ENCODE measurements at places on chromosomes 5 and 9.

GRCh38 chr5:172530406-172530805 lies 76.1 kb upstream of the SH3PXD2B start:
- DNase-seq: no peak

DNA sequence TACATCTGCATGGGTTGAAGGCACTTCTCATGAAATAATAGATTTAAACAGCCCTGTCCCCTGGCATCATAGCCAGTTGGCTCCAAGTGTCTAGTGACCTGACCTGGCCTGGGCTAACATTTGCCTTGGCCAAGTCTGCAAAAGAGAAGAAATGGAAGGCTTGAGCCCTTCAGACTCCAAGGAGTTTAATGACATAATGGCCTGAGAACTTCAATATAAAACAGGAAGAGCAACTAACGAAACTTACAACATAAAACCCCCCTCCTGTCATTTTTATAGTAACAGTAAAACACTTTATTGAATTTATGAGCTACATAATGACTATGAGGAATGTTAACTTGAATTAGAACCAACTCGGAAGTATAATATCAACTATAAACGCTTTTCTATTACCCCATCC lies 218.8 kb upstream of the TBCA start:
- no peak for DNase-seq

- DNase-seq: no peak
Observed at GRCh38 chr9:107281184-107281583, 1.9 kb upstream of the RAD23B start.

DNA sequence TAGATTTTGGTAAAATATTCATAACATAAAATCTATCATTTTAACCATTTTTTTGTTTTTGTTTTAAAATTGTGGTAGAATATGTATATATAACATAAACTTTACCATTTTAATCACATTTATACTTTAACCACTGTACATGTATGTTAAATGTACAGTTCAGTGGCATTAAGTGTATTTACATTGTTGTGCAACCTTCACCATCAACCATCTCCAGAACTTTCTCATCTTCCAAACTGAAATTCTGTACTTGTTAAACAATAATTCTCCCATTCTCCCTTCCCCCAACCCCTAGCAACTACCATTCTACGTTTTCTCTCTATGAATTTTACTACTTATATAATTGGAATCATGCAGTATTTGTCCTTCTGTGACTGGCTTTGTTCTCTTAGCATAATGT lies 11.6 kb downstream of the ANKHD1 start:
- no peak for DNase-seq

- no peak for DNase-seq
Observed at GRCh38 chr9:9563817-9564216, 1049.0 kb downstream of the PTPRD start.

GRCh38 chr5:134420343-134420742 lies 8.7 kb upstream of the CDKN2AIPNL start:
- DNase-seq: no peak

GRCh38 chr5:177453852-177454396 lies 7.3 kb downstream of the PRR7 start:
- DNase-seq: no peak

DNA sequence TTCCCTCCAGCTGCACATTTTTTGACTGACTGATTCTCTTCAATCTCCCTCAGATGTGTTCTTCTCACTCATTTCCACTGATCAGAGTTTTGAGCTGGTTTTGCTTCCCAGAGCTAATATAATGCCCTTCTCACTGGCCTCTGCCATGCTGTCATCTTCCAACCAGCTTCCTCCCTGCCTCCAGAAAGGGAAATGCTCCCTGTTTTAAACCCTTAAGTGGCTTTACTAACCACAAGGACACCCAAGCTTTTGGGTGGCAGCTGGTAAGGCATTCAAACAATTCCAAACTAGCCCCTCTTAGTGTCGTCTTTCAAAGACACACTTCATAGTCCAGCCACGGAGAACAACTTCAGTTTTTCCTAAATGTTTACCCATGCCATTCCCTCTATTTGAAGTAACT lies 172.5 kb downstream of the CRB2 start:
- no peak for DNase-seq

- DNase-seq: no peak
Observed at GRCh38 chr9:128149951-128150593, 819 bp downstream of the LCN2 start.

GRCh38 chr5:172730981-172731679 lies 39.9 kb downstream of the DUSP1 start:
- no peak for DNase-seq

DNA sequence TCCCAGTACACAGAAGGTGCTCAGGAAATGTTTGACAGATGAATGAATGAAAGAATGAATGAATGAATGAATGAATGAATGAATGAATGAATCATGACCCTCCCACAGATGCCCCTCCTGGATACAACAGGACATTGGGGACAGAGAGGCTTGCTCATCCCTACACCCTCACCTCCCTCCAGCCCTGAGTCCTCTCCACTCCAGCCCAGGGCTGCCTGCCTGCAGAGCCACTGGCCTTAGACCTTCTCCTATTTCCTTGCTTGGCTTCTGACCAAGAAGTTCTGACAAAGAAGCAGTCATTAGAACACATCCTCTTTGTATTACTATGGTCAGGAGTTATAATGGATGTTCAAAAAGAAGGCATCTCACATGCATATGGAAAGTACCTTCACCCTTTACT lies 240.7 kb upstream of the DAPK1 start:
- DNase-seq: no peak

GRCh38 chr5:124981901-124982300 lies 235.5 kb upstream of the ZNF608 start:
- no peak for DNase-seq

GRCh38 chr5:74316064-74316603 lies 324.4 kb downstream of the ENC1 start:
- no peak for DNase-seq

DNA sequence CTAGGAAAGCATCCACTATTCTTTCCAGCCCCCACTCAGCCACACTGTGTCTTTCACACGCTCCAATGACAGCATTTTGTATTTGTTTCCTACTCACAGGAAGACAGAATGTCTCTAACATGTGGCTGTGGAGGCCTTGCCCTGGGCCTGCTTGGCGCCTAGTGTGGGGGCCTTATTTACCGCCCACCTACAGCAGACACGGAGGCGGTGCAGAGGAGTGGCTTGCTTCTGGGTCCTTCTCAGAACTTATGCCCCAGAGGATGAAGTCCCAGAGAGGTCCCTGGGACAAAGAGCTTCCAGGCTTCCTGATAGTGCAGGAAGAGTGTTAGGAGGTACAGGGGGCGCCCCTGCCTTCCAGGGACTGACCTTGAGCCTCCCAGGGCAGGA lies 8.5 kb upstream of the MRNIP start:
- no peak for DNase-seq

- DNase-seq: no peak
Observed at GRCh38 chr5:2387634-2388325, 363.7 kb downstream of the IRX2 start.

- no peak for DNase-seq
Observed at GRCh38 chr5:178667101-178667500, 40.3 kb upstream of the CLK4 start.

- DNase-seq: no peak
Observed at GRCh38 chr9:133851693-133852092, 113.5 kb upstream of the SARDH start.

DNA sequence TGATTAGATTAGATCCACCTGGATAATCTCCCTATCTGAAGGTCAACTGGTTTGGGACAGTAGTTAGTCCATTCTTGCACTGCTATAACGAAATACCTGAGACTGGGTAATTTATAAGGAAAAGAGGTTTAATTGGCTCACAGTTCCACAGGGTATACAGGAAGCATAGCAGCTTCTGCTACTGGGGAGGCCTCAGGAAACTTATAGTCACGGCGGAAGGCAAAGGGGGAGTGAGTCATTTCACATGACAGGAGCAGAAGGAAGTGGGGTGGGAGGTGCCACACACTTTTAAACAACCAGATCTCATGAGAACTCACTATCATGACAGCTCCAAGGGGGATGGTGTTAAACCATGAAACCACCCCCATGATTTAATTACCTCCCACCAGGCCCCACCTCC lies 9.9 kb downstream of the C9orf40 start:
- peak; percentile 31 for DNase-seq

GRCh38 chr5:124660229-124661093 lies 86.0 kb downstream of the ZNF608 start:
- no peak for DNase-seq

DNA sequence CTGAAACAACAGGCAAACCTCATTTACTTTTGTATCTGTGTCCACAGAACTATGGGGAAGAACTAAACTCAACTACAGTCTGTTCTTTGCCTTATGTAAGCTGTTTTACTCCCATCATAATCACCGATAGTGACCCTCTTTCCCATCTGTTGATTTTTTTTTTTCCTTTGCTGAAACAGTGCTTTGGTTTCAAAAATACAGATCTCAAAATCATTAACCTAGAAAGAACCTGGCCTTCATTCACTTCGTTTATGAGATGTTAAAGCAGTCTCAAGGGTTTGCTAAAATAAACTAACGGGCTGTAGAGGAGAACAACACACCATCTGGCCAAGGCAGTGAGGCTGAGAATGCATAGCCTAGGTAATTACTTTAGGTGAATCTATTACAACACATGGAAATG lies 706.6 kb upstream of the ZNF608 start:
- DNase-seq: no peak

DNA sequence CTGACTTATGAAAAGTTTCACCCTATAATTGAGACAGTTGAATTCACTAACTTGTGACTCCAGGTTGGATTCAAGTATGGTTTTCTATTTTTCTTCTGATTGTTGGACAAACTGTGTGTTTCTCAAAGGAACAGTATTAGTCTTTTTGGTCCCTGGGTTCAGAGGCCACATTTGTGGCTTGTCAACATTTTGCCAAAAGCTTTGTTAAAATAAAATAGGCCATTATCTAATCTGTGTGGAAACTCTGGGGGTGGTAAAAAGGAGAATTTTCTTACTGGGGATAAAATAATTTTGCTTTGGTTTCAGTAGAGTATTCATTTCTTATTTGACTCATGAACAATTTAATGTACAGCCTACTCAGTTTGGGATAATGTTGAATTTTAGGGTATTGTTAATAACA lies 166.3 kb downstream of the TMEM167A start:
- DNase-seq: no peak

DNA sequence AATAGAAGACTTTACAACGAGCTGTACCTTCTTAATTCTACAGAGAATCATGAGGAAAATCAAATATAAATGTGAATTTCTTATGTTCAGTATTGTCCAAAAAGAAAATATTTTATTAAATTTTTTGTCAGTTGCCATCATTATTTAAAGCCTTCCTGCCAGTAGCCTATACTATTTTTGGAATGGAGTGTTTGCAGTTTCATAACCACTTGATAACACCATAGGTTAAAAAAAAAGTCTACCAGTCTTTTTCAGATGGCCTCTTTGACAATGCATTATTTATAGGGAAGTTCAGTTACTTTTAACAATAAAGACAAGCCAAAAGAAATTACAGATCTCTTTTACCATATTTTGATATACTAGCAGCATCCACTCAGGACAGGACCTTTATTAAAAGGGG lies 80.3 kb upstream of the CCDC152 start:
- no peak for DNase-seq

DNA sequence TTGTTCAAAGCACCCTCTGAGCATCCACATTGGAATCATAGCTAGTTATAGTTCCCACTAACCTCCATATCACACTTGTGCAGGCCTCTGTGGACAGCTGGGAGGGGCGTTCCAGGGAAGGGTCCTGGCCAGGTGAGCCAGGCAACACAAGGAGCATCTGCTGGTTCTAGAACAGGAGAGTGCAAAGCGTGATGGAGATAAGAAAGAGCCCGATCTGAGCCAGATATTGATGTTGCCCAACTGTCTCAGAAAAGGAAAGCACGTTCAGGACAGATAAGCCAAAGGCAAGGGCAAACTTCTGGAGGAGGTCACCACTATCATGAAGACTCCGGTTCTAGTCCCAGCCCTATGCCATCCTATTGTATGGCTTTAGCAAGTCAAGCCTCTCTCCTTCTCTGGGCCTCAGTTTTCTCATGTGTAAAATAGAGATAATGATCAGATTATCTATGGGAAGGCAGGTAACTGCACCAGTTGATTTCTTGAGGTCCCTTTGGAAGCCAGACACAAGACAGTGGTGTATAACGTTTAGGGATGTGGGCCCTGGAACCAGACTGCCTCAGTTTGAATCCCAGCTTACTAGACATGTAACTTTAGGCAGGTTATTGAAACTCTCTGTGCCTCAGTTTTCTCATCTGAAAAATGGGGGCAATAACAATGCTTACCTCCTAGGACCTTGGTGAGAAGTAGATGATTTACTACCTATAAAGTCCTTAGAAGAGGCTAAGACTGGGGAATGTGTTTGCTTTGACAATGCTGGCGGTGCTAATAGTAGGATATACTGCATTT lies 19.8 kb downstream of the GABBR2 start:
- DNase-seq: no peak

DNA sequence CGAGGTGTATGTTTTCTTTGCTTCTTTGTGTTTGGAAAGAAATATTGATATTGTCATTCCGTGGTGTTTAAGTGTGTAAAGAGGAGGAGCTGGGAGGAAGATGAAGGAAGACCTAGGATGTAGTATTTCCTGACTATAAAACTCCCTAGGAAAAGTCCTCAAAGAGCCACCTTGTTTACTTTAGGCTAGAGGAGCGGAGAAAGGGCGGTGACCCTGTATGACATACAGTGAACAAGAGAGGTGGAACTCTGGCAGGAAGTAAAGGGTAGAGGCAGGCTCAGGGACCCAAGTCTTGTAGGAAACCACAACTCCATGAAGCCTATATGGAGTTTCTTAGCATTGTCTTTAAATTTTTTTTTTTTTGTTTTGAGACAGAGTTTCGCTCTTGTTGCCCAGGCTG lies 303.9 kb downstream of the DOCK8 start:
- no peak for DNase-seq

DNA sequence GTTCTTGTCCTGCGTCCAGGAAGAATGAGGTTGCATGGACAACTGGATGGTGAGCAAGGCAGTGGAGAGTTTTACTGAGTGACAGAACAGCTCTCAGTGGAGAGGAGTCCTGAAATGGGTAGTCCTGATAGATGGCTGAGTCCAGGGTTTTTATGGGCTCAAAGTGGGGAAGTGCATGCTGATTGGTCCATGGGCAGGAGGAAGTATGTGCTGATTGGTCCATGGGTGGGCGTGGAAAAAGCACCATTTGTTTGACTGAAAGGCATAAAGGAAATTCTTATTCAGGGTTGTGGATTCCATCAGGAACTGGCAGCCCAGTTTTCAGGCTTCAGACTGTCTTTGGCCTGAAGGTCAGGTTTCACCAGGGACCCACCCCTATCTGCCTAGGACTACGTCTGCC lies 10.6 kb downstream of the FSD1L start:
- DNase-seq: no peak

GRCh38 chr5:1027631-1028441 lies 19.2 kb downstream of the NKD2 start:
- no peak for DNase-seq

- no peak for DNase-seq
Observed at GRCh38 chr5:140128376-140128775, 2.6 kb downstream of the IGIP start.

DNA sequence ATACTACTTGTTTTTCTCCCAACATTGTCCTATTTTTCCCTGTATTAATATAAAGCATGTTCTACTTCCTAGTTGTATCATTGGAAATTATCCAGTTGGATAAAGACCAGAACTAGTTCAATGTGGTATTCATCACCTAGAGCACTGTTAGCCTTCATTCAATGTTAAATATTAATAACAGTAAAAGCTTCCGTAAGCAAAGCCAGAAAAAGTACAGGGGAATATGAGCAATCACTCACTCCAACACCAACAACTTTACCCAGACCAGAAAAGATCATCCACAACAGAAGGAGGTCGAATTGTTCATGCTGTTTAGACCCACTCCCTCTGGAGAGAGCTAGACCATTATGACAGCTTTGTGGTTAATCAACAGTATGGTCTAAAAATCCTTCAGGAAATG lies 728.4 kb downstream of the MAT2B start:
- no peak for DNase-seq

Measured in activated naive CD8-positive, alpha-beta T cell treated with anti-CD3 and anti-CD28 coated beads for 36 hours (primary cell).